ENCODE measurements at places on chromosomes 5 and 9.

GRCh38 chr5:107483231-107484024 lies 187.3 kb downstream of the EFNA5 start:
- DNase-seq, result no peak

DNA sequence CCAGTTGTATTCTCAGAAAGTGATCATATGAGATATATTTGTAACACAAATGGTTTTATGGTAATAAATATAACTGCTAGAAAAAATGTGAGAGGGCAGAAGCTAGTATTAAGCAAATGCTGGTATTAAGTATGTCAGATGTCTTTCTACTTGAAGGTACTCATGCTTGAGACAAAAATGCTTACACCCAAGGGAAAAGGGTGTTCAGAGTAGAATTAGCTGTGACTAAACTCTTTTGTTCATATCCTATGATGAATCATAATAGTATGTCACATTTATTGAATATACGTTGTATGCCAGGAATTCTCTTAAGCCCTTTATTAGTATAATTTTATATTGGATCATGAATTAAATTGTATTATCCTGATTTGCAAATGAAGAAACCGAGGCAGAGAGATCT lies 2.2 kb downstream of the ADGRV1 start:
- no peak for DNase-seq

DNA sequence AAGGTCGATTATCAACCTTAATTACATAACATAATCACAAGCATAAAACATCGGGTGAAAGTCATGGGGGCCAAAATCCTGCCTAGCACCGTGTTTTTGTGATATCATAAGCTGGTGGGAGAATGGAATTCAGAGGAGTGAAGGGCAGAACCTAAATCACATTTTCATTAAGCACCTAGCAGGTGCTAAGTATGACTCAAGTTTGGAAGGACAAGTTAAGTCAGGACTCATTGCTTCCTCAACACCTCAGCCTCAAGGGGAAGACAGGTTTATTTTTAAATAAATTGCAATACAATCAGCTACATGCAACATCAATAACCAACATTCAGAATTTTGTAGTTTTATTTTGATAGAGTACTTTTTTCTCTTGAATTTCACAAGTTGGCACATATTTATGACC lies 33.5 kb upstream of the GAS1 start:
- DNase-seq, result no peak

- no peak for DNase-seq
Measured at GRCh38 chr5:180343831-180344695, 9.1 kb downstream of the GFPT2 start.

DNA sequence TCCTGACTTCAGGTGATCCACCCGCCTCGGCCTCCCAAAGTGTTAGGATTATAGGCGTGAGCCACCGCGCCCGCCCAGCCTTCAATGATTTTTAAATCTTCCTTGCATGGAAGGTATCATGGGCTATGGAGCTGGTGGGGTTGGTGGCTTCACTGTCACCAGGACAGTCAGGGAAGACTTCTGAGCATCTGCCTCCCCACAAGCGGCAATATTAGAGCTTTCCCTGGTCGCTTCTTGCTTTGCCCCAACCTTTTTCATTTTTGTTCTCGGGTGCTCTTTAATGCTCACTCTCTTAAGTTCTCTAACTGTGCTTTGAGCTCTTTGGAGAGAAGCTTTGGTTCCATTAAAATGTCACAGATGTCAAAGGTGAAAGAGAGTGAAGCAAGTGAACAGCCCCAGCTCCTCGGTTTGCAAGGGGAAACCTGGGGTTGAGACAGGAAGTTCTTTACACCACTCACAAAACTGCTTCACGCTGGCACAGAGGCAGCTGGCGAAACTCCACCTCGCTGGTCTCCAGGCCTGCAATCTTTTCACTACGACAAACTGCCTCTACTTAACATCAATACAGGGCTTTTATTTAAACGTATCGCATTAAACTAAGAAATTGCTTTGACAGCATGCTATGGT lies 142.5 kb upstream of the RETREG1 start:
- peak; percentile 1 for DNase-seq

DNA sequence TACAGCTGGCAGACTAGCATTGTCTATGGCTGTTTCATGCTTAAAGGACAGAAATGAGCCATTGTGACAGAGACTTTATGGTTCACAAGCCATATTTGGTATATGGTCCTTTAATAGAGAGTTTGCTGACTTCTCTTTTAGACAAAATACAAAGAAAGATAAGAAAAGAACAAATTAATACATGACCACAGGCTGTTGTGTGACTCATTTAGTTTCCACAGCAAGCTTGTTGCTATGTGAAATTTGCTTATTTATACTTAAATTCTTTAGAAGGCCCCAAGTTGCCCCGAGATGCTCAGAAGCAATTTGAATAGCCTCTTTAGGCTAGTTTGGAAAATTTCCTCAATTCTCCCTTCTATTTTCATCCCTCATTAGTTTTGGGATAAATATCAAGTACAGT lies 315.3 kb upstream of the RPS23 start:
- no peak for DNase-seq

GRCh38 chr9:76379494-76379893 lies 14.7 kb downstream of the RFK start:
- no peak for DNase-seq

DNA sequence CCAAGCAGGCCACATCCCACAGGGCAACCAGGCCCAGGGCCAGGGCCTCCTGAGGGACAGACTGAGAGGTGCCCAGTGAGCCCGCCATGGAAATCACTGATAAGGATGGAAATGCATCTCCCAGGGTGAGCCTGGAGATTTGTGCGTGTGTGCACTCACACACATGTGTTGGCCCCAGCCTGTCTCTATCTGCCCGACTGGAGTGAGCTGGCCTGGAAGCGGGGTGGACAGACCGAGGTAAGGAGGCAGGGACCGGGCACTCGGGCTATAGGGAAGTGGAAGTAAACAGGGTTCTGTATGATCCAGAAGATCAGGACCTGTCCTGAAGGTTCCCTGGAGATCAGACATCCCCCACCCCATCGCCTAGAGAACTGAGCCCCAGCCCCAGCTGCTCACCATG lies 17.4 kb downstream of the GFI1B start:
- DNase-seq, result peak; percentile 52

- DNase-seq, result no peak
Measured at GRCh38 chr9:34179213-34180136, 632 bp downstream of the UBAP1 start.

GRCh38 chr5:9348401-9348996 lies 197.4 kb downstream of the SEMA5A start:
- DNase-seq, result no peak

- DNase-seq, result no peak
Measured at GRCh38 chr5:176394881-176395675, 6.5 kb downstream of the HIGD2A start.

- peak; percentile 72 for DNase-seq
Measured at GRCh38 chr5:146291421-146292074, 47.1 kb upstream of the POU4F3 start.

DNA sequence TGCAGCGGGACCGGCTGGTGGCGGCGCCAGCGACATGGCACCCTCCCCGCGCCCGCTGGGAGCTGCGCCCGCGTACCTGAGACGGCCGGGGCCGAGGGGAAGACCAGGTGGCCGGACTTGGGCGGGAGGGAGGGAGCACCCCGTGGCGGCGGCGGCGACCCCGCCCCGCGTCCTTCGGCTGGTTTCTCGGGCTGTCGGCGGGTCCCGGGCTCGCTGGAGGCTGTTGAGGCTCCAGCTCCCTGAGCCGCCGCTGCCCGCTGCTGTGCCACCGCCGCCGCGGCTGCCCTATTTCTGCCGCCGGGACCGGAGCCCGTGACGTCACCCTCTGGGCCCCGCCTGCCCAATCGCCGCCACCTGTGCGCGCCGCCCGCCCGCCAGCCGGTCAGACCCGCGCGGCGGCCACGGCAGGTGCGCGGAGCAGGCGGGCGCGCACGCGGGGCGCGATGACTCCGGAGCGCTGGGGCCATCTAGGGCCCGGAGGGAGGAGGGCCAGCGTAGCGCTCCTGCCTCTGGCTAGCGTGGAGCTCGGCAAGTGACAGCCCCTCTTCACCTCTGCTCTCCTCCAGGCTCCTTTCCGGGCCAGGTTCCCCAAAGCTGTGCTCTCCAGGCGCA lies at the start of gene FSTL4:
Gene FSTL4, minus strand, starts transcription at position 293 of the 612 bp plus-strand sequence.
- DNase-seq, result no peak

DNA sequence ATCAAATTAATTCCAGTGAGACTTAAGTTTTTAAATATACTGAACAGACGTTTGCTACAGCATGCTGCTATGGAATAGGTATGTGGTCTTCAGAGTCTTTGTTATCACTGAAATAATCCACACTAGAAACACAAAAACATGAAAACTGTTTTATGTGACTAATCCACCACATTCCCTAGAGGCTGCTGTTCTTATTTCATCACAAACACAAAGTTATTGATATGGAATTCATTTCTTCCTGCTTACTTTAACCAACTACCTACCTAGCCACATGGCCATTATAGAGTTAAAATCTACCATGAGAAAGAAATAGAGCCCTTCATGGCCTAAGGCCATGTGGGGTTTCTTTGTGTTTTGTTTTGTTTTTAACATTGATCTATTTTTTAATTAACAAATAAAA lies 232.3 kb upstream of the PTGER4 start:
- no peak for DNase-seq

- DNase-seq, result peak; percentile 48
Measured at GRCh38 chr5:109411627-109412026, 1.9 kb upstream of the PJA2 start.

GRCh38 chr5:142357469-142358090 lies 32.8 kb upstream of the SPRY4 start:
- no peak for DNase-seq

GRCh38 chr5:178332210-178332641 lies 99.6 kb upstream of the PHYKPL start:
- no peak for DNase-seq

DNA sequence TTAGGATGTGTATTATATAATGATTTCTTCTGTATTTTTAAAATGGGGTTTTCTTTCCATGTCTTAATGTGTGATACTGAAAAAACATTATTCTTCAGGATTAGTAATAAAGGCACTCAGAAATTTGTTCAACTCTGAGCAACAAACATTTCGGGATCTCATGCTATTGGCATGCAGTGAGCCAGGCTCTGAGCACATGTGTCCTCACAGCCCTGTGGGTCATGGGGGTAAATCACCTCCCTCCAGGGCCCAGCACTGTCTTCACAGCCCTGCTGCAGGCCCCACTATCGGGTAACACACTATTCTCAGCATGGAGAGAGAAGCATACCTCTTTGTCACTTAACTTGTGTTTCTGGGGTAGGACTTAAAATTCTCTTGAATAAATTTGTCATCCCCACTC lies 14.0 kb downstream of the TMEM174 start:
- DNase-seq, result no peak

GRCh38 chr5:2910401-2911175 lies 159.1 kb upstream of the IRX2 start:
- no peak for DNase-seq

DNA sequence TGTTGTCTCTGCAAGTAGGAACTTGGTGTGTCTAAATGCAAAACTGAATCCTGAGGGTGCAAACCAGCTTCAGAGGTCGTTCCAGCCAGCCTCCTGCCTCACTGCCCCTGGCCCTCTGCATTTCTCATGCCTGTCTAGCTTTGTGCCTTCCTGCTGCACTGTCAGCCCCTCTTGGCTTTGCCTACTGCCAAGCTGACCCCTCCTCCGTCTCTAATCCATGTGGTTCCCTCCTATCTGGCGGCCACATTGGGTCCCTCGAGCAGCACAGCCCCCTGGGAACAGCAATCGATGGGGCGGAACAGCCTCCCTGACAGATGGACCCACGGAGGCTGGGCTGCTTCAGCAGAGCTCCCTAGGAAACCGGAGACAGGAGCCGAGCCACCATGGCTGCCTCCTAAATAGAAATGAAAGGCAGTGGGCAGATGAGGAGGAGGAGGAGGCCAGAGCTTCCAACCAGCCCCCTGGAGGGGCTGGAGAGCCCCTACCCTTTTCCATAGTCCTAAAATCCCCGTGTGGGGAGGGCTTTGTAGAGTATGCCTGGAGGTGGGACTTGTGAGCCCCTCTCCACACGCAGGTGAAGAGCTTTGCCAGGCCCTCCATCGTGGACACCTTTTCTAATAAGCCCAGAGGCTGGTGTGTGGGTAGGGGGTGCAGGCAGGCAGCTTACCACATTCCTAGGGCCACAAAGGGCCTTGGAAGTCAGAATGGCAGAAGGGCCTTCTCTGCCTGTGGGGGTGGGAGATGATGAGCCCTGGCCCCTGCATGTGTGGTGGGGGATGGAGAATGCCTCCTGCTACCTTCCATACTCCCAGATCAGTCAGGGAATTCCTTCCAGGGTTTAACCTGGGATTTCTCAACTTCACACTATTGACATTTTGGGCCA lies 9.2 kb upstream of the CXXC5 start:
- no peak for DNase-seq

DNA sequence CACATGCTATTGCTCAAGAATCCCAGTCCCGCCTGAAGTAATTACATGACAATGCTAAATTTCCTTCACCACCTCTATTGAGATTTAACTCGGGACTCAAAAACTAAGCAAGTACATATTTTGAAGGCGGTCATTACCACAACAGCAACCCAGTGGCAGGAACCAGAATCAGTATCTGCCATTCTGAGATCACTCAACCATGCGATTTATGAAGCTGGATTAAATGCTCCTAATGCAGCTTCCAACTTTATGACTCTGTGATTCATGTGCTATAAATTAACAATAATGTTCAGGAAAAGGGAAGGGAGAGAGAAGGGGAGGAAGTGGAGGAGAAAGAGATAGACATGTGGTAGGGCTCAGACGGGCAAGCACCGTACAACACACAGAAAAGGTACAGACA lies 194.7 kb downstream of the DNAH5 start:
- DNase-seq, result no peak

GRCh38 chr5:122757285-122757684 lies 17.6 kb upstream of the SNX2 start:
- DNase-seq, result no peak

- DNase-seq, result no peak
Measured at GRCh38 chr5:7088849-7089248, 307.1 kb upstream of the ADCY2 start.

- peak; percentile 41 for DNase-seq
Measured at GRCh38 chr5:10366310-10367272, 13.1 kb downstream of the MARCHF6 start.

DNA sequence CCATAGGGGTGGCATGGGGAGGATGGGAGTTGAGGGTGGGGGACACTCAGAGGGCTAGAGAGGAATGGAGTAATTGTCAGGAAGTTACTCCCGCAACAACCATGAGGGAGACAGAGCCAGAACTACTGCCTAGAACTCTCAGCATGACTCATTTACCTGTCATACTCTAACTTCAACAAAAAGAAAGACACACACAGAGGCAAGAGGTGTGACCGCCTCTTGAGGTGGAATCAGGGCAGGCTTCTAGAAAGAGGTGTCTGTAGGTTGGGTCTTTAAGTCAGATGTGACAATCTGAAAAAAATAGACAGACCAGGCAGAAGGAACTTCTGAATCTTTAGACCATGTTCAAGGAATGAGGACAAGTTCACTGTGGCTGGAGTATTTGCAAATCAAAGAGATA lies 73.4 kb downstream of the GABBR2 start:
- no peak for DNase-seq

DNA sequence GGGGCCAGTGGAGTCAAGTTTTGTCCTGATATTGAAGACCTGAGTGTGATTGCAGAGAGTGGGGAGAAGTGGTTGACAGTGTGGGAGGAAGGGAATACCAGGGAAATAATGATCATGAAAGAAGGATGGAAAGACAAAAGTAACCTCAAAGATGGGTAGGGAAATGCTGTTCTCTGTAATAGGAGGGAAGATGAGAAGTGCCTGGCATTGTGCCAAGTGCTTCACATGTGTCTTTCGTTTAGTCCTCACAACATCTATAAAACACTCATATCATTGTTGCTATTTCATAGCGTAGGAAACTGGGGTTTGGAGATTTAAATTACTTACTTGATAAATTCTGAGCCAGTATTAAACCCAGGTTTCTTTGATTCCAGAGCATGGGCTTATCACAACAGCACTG lies 472.3 kb downstream of the LRRC70 start:
- DNase-seq, result no peak

GRCh38 chr5:18702821-18703220 lies 1068.6 kb downstream of the TAF11L14 start:
- DNase-seq, result no peak
